ENCODE measurements at places on chromosomes 11 and 22.

DNA sequence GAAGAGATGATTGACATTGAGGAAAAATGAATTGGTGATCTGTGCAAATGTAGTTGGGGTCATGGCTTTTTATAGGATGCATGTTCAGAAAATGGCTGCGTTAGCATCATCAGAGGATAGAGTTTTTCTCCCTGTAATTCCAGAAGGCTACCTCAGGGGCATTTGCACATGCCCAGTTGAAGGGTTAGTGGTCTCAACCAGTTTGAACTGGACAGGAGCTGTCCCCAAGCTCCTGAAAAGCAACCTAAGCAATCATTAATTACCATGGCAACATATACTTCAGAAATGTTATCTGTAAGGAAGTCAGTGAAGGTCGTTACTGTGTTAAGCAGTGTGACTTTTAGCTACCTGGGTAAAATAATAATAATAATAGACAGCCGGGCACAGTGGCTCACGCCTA is 29.3 kb downstream of the TUG1 start:
- no peak for DNase-seq

DNA sequence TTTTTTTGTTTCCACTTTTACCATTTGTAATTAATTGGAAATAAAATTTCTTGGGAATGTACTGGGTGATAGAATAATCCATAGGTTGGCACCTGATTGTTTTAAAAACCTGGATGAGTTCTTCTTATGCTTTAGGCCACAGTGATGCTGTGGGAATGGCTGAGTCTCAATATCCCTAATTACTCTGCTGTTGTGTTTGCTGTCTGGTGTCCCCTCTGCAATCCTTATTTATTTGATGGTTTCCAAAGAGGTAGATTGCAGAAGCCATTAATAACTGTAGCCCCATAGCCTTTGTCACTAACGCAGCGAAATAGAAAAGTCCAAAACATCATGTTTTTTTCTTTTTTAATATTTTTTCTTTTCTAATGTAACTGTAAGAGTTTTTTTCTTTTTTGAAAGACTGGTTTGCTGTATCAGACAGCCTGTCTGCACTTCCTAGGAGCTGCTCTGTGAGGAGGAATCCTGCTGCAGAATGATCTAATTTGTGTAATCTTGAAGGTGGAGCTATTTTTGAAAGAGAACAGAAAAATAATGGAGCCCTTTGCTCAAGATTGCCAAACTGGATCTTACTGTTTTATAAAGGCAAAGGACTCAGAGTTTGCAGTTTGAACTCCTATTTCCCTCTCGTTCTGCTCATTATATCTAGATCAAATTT is 14.9 kb downstream of the PACS1 start:
- no peak for DNase-seq

- no peak for DNase-seq
These were observed 46.7 kb downstream of the TSPAN18 start for GRCh38 chr11:44773351-44773965.

GRCh38 chr22:36183446-36183845 is 18.2 kb downstream of the APOL4 start:
- DNase-seq = no peak

DNA sequence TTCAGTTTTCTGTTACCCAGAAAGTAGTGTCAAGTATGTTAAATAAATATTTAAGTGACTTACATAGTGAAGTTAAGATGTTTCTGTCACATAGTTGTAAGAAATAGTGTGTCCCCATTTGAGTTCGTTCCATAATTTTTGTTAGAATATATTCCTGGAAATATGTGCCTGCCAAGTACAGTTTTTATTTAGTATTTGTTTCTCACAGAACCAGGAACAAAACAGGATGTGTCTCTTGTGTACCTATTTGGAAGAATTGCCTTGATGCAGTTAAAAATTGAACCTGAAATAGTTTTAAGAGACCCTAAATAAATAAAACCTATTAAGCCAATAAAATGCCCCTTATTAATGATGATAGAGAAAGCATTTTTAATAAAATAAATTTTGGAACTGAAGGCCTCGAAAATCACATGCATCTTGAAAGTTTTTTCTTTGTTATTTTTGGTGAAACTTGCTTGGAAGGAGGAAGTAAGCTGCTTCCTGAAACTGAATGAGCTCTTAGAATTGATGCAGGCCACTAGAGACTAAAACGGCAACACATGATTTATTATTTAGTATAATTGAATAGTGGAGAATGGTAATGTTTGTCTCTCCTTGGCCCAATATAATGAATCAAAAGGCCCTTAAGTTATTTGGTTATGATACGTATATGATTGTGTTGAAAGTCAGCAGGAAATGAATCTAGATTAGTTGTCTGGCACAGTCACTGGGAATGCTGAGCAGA is 55.9 kb downstream of the SWAP70 start:
- no peak for DNase-seq

GRCh38 chr11:1335811-1336761 is 26.7 kb upstream of the TOLLIP start:
- DNase-seq = peak; percentile 40

GRCh38 chr11:28919194-28919593 is 811.0 kb downstream of the METTL15 start:
- DNase-seq = no peak

- no peak for DNase-seq
These were observed 29.4 kb downstream of the DAGLA start for GRCh38 chr11:61709572-61709971.

DNA sequence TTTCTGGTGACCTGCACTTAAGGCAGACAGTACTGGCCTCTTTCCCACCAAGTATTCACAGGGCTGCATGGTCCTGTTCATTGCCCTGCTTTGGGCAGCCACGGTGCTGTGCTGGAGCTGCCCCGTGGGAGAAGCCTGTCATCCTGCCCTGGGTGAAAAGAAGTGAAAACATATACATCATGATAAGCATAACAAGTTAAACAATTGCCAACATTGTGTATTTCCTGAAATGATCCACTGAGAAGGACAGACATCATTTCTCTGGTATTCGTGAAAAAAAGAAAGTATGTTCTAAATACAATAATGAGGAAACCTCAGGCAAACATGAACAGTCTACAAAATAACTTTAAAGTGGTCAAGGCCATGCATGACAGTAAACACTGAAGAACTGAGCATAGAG is 393.1 kb downstream of the TMEM135 start:
- DNase-seq = no peak

- DNase-seq = no peak
These were observed 4.3 kb upstream of the CCND1 start for GRCh38 chr11:69636512-69637197.

DNA sequence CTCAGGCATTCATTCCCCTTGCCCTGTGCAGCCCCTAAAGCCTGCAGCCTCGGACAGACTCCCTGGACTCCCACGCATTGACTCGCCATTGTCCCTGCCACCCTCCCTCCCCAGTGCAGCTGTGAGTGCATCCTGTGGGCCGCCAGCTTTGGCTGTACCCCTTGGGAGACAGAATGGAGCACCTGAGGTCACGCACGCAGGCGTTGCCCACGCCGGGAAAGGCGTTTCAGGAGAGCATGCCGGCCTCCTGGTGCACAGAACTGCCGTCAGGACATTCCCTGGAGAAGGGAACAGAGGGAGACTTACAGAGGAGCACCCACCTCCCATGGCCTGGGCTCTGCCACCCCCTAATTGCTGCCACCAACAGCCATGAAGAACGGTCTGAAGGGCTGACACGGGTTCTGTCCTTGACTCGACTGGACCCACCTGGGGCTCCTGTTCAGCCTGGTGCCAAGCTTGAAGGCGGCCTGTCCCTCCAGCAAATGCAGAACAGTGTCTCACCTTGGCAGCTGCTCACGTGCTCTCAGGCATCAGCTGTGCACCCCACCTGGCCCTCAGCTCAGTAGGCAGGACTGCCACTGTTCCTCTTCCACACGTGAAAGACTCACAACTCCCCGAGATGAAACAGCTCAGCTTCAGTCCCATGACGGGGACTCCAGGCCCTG is 503.8 kb downstream of the BRD1 start:
- no peak for DNase-seq

GRCh38 chr11:10540546-10540914 is 457 bp downstream of the RNF141 start:
- no peak for DNase-seq

DNA sequence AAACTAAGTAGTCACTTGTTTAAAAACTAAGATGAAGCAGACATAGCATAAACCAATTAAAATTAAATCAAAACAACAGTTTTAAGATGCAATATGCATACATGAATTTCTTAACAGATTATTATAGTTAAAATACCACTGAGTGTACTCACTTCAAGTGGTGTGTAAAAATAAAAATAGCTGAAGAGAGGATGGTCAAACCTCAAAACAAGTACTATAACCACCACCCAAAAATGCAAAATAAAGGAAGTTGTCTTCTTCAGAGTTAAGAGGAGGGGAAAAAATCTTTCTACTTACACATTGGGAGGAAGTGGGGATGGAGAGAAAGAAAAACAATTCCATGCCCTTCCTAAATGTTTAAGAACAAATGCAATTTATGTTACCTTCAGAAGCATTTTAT is 31.9 kb downstream of the RRAS2 start:
- DNase-seq = no peak

GRCh38 chr11:102497061-102497460 is 33.5 kb downstream of the MMP7 start:
- no peak for DNase-seq

DNA sequence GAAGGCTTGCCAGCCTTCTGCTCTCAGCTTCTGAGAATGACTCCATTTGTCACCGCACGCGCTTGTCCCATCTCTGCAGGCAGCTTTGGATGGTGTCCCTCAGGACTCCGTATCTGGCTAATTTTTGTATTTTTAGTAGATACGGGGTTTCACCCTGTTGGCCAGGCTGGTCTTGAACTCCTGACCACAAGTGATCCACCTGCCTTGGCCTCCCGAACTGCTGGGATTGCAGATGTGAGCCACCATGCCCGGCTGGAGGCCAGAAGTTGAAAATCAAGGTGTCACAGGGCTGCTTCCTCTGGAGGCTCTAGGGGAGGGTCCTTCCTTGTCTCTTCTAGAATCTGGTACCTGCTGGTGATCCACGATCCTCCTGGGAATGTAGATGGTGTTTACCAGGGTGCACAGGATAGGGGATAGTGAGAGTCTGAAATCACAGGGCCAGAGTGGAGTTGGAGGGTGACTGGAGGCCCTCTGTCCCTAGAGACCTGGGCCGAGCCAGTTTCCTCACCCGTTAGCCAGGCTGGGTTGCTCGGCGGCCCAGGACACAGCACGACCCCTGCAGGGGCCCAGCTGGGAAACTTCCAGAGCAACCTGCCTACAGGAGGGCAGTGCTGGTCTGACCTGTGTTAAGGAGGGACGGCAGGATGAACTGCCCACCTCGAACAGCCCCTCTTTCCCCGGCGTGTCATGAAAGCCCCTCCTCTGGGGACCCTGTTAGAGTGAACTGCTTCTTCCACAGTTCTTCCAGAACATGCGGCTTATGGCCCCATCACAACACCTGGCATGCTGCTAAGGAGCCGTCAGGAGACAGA is 48.9 kb upstream of the SHANK2 start:
- no peak for DNase-seq

DNA sequence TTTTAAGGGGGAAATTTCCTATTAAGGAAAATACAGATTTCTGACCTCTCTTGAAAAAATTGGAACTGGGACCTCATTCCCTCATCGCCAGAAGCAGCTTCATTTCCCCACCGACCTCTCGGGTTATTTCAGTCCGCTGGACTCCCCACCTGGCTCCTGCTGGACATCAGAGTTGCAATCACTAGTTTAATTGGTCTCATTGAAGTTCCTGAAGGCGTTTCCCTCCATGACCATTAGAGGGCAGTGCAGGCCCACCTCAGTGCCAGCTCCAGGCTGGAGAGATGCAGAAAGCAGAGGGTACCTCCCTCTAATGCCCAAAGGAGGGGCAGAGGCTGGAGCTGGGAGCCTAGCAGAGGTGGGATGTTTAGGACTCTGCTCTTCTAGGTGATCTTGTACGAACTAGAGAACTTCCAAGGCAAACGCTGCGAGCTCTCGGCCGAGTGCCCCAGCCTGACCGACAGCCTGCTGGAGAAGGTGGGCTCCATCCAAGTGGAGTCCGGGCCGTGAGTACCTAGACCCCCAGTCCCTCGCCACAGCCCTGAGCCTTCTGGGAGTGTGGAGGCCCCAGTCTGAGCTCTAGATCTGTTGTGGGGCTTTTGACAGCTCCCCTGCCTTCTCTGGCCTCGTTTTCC is 2.7 kb downstream of the CRYBB3 start:
- peak; percentile 40 for DNase-seq

GRCh38 chr22:25449781-25450317 is 114.6 kb upstream of the GRK3 start:
- no peak for DNase-seq

- no peak for DNase-seq
These were observed 10.4 kb downstream of the PISD start for GRCh38 chr22:31651664-31652063.

GRCh38 chr11:132973686-132974085 is 558.6 kb downstream of the OPCML start:
- no peak for DNase-seq

- DNase-seq = no peak
These were observed 43.9 kb downstream of the SGSM3 start for GRCh38 chr22:40414311-40414710.

DNA sequence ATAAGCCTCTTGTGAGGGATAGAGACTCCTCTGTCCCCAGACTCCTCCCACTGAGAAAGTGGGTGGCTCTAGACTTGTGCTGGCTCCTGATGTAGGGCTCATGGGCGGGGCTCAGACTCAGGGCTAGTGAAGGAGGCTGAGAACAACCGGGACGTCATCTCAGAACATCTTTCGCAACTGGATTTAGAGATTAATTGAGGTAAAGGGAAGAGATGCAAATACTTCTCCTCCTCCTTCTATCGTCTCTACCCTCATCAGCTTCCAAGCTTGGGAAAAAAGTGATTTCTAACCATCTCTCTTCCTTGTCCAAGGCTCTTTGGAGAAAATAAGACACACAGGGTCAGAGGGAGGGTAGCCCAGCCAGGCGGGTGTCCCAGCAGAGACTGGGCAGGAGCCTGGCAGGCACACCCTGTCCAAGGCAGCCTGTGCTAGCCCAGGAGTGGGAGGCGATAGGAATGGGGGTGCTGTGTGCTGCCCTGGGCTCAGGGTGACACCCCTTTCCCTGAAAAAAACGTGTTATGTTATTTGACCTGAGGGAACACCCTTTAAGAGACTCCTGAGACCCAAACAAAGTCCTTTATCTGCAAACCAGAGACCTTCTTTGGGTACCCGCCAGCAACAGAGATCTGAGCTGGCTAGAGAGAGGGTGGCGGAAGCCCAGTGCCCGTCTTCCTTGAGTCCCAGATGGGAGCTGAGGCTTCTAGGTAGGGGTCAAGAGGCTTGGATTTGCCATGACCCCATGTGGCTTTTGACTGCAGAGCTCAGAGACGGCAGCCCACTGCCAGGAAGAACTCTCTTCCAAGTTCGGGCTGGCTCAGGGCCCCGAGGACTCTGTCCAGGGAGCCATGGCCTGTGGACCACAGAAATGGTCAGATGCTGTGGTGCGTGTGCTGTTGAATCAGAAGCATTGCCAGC is 160.9 kb downstream of the ADAMTS15 start:
- DNase-seq = no peak

GRCh38 chr22:20111045-20111688 is 4.7 kb upstream of the RANBP1 start:
- no peak for DNase-seq

- DNase-seq = no peak
These were observed 78.4 kb downstream of the XRRA1 start for GRCh38 chr11:74870485-74870884.

DNA sequence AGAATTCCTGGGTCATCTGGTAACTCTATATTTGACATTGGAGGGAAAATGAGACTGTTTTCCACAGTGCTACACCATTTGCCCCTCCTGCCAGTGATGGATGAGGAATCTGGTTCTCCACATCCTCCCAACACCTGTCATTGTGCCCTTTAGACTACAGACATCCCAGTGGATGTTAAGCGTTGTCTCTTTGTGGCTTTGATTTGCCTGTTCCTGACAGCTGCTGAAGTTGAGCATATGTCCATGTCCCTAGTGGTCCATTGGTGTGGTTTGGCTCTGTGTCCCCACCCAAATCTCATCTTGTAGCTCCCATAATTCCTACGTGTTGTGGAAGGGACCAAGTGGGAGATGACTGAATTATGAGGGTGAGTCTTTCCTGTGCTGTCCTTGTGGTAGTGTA is 88.5 kb downstream of the BRD1 start:
- no peak for DNase-seq

Measured in T-cell (primary cell).